T-helper 9 cell (primary cell): ENCODE measurements at places on chromosomes 4 and X.

DNA sequence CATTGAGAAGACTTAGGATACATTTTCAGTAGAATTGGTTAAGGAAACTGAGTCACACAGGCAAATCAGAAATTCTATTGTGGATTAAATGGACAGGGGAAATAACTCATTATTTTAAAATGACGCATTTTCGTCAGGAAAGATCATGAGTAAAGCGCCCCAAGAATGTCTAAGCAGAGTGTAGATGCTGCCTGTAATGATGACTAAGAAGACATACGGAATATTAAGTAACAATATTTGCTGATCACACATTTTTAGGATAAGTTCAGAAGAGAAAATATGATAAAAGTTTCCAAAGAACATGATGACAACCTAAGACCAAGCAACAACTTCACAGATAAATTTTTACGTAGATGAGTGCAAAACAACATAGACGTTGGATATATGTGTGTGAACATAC lies 596.3 kb upstream of the TENM3 start:
- no peak for DNase-seq

- DNase-seq, result no peak
Measured at GRCh38 chrX:13786048-13786447, 30.8 kb downstream of the GPM6B start.

DNA sequence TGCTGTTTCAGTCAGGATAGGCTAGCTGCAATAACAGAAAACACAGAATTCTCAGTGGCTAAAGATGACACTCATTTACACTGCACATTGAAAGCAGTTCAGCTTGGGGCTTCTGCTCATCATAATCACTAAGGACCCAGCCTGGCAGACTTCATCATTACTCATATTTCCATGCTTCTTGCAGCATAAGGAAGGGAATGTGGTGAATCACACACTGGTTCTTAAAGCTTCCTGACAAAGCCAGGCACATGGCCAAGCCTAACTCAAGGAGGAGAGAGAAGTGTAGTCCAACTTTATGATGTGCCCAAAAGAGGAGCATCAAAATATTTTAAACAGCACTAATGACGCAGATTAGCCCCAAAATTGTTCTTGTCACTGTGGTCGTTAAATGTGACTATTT lies 186.5 kb downstream of the BANK1 start:
- no peak for DNase-seq

- DNase-seq, result no peak
Measured at GRCh38 chrX:39690541-39691415, 407.0 kb downstream of the BCOR start.

- no peak for DNase-seq
Measured at GRCh38 chr4:107837776-107838618, 13.3 kb downstream of the SGMS2 start.

- DNase-seq, result no peak
Measured at GRCh38 chrX:107293056-107293455, 86.6 kb downstream of the DNAAF6 start.

DNA sequence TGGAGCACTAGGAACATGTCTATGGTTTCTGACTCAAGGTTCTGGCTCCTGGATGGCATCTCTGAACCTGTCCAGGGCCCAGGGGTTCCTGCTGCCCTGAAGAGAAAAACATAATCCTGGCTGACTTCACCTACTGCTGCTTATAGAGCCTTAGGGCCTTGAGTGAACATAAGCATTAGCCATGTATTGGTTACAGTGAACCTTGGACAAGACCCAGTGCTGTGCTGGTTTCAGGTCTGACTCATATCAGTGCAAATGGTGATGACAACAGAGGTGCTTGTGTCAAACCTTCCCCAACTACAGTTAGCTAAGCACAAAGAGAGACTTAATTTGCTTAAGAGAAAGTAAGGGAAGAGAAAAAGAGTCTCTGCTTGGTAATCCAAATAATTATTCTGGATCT lies 1047.2 kb downstream of the GLUD2 start:
- no peak for DNase-seq

DNA sequence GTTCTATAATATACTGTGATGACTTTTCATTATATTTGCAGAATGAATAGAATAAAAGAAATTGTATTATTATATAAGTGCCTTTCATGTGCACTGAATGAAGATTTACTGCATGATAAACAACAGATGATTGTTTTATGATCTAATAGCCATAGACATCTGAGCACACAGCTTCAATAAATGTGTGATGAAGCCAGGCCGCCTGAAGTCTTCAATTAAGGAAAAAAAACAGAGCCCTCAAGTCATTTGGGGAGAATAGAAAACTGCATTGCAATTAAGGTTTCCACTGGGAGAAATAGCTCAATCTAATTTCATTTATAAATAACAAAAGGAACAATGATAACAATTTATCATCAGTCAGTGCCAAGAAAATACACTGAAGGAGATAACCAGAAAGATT lies 955.2 kb downstream of the FSTL5 start:
- DNase-seq, result no peak

- DNase-seq, result no peak
Measured at GRCh38 chr4:22573198-22573597, 57.3 kb upstream of the ADGRA3 start.

DNA sequence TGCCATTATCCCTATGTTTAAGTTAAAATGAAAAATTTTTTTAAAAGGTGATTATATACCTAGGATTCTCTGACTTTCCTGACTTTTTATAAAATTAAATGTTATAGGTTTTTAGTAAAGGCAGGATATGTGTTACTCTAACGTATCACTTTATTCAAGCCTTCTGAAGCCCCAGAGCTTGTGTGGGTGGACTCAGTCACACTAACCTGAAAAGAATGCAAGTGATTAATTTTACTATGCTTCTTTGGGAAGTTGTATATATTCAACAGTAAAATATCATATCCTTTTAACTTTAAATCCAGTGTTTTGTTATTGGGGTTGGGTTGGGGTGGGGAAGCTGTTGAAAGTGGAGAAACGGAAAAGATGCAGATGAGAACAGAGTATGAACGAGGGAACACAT lies 22.8 kb downstream of the PDLIM3 start:
- DNase-seq, result no peak

DNA sequence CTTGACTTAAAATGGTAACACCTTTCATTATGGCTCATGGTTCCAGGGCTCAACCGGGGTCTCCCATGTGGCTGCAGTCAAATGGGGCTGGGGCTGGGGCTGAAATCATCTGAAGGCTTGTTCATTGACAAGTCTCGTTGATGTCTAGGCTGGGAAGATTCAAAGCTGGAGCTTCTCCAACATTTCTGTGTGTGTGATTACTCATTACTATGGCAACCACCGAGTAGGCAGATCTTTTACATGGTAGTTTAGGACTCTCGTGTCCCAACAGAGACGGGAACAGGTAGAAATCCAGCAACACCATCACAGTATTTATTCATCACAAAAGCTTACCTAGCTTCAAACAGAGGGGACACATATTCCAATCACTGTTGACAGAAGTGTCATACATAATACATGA lies 7.8 kb downstream of the YTHDC1 start:
- DNase-seq, result no peak

- no peak for DNase-seq
Measured at GRCh38 chrX:147788641-147789350, 122.9 kb upstream of the FMR1 start.

DNA sequence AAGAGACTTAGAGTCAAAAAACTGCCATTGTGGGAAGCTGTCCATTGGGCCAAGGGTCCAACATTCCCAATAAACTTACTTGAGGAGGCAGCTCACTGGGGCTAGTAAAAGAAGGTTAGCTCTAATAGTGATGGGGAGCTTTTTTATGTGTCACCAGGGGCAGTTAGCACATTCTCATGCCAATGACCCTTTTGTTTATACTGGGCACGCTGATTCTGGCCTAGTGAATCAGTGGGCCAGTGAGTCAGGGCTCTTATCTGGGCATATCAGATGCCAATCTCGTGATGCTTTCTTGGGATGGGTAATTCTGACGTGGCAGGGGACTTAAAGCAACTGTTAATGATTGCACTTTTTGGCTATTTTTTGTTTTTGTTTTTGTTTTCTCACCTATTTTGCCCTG lies 27.8 kb downstream of the TCEAL1 start:
- no peak for DNase-seq

DNA sequence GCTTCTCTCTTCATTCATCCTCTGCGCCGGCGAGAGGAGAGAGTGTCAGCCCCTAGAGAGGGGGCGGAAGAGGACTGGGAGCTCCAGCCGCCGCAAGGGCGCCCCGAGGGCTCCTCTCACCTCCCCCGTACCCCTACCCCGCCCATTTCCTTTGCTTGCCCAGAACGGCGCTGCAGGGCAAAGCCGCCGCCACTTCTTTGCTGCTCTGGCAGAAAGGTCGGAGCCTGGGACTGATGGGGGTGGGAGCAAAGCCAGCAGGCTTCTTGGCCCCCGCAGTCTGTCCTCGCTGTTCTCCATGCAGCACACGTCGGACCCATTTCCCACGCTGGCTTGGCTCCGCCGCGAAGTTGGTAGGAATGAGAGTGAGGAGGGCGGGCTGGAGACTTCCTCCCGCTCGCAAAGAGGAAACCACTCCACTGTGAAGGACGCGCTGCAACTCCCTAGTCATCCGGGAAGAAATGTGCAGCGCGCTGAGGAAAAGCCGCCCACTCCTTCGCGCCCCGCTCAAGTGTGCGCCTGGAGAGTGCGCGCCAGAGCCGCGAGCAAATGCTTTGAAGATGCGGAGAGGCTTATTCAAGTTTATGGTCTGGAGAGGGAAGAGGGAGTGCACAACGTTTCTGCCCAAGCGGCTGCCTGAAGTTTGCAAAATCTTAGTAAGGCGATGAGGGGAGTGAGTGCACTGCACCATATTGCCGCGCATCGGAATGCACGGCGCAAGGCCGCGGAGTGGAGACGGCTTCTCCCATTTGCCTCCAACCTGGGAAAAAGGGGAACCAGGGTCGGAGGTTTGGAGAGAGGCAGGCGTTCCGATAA lies 2.8 kb upstream of the PCDH7 start:
- no peak for DNase-seq

GRCh38 chr4:85637778-85638177 lies 162.8 kb downstream of the ARHGAP24 start:
- no peak for DNase-seq

GRCh38 chr4:101244349-101244748 lies 103.0 kb downstream of the PPP3CA start:
- DNase-seq, result no peak

DNA sequence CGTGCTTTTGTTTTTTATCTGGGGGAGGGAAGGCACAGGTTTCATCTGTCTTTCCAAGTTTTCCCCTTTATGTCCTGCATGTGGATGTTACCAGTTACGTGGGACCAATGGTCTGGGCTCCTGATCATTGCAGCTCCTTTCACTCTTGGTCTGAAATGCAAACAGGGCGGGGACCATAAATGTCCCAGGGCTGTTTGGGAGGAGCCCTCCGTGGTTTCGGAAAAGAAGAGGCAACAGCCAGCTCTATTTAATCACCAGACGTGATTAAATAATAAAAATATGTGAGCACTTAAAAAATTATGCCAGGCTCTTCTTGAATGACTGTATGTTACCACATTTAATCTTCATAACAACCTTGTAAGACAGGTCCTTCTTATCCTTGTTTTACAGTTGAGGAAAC lies 30.8 kb upstream of the C1GALT1C1 start:
- no peak for DNase-seq

GRCh38 chr4:185734214-185734613 lies 77.8 kb downstream of the SORBS2 start:
- no peak for DNase-seq

DNA sequence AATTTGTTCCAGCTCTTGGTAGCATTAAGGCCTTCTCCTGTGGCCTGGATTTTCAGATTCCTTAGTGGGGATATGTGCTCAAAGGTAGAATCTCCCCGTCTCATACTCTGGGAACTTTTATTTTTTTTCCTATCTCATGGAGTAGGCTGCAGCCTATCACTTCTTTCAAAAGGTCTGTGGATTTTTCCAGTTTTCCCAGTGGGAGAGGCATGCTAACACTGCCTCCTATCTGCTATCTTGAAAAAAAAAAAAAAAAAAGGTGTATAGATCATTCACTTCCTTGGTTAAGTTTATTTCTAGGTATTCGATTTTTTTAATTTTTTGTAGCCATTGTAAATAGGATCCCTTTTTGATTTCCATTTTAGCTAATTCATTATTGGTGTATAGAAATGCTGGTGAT lies 67.1 kb downstream of the IL15 start:
- DNase-seq, result no peak

DNA sequence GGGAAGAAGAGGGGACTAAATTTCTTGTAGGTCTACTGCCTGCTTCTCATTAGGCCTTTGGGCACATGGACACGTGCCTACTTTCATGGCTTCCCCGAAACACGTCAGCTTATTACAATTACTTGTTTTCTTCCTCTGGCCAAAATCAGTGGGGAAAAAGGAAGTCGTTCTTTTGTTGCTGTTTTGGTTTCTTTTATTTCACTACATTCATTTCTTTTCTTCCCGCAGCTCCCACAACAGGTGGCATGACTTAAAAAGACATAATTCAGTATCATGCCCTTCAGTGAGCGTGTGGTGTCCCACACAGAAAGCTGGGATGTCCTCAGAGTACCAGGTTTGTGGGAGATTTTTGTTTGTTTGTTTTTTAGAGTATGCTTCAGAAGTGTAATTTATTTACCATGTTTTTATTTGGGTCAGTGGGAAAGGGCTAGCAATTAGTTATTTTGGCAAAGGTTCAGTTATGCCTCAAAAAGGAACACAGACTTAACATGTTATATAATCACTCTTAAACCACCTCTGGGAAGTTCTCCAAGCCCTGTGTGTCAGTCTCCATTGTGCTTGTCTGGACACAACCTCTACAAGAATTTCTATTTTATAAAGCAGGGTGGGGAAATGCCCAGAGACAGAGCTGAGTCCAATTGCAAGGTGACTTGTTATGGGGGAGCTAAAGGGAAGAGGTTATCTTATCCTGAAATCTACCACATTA lies 44.2 kb upstream of the SPRY1 start:
- no peak for DNase-seq

- DNase-seq, result no peak
Measured at GRCh38 chr4:183300655-183301054, 19.4 kb downstream of the CLDN22 start.

- no peak for DNase-seq
Measured at GRCh38 chr4:68907245-68907644, 44.4 kb downstream of the UGT2A3 start.

DNA sequence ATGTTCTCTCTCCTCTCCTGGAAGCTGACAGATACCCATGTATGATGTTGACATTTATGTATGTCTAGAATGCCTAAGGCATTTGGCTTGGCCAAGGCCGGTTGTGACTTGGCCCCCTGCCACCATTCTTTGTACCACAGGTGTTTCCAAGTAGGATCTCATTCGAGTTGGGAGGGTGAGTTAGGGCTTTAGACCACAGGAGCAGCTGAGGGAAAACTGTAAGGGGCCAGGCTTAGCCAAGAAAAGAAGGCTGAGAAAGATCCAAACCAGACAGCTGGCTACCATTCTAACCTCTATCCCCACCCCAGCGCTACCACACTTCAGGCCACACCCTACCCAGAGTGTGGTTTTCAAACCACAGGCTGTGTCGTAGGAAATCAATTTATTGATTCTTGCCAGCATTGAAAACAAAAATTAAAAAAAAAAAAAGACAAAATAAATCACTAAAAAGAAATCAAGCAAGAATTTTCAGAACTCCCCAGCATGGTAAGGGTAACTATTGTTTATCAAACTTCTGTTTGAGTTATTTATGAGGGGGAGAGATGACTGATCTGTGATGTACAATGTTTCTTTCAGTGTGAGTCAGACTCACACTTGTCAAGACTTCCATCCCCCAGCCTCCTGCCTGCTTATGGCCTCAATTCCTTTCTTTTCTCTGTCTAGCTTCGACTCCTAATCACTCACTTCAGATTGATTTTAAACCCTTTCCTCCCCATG lies 9.9 kb downstream of the TMSB4X start:
- DNase-seq, result peak; percentile 39

GRCh38 chrX:49269767-49270248 lies at the start of gene PPP1R3F:
TSS of gene PPP1R3F (plus strand) at chrX:49269793. CDS start at chrX:49269870, 77 bp downstream.
- peak; percentile 17 for DNase-seq

GRCh38 chr4:182369211-182369610 lies 126.0 kb downstream of the TENM3 start:
- DNase-seq, result no peak
